ENCODE measurements at places on chromosomes 3 and 15.

GRCh38 chr3:57851304-57851703 is 95.2 kb downstream of the SLMAP start:
- DNase-seq, result no peak

GRCh38 chr3:124609402-124609801 is 120.8 kb upstream of the UMPS start:
- DNase-seq, result no peak

- DNase-seq, result no peak
These were observed 162.9 kb downstream of the CHSY1 start for GRCh38 chr15:101088788-101089578.

GRCh38 chr15:43493703-43494472 is 932 bp upstream of the TP53BP1 start:
- DNase-seq, result no peak

DNA sequence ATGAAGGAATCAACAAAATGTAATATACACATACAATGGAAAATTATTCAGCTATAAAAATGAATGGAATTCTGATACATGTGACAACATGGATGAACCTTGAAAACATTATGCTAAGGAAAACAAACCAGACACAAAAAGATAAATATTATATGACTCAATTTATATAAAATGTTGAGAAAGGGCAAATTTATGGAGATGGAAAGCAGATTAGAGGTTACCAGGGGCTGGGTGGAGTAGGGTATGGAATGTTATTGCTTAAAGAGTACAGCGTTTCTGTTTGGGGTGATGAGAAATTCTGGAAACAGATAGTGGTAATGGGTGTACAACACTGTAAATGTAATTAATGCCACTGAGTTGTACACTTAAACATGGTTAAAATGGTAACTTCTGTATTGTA is 50.9 kb downstream of the EMC4 start:
- no peak for DNase-seq

- no peak for DNase-seq
These were observed 95.3 kb upstream of the HES1 start for GRCh38 chr3:194040516-194041273.
